ENCODE measurements at places on chromosomes 7 and 10. TPM values are rescaled to one million over a fixed set of nuclear protein-coding genes. Genes with fewer than 3 reads are reported as not detected.

- no peak overlapping the region for H3K27ac ChIP-seq
- H3K36me3 ChIP-seq: peaks cover 59% of the 10 kb centered on the region
- H3K4me3 ChIP-seq: no peak overlapping the region
- no peak for DNase-seq
- H3K4me1 ChIP-seq: peaks cover 3% of the 10 kb centered on the region
These were observed 67.3 kb downstream of the SPDYE5 start for GRCh38 chr7:75559355-75559975.

DNA sequence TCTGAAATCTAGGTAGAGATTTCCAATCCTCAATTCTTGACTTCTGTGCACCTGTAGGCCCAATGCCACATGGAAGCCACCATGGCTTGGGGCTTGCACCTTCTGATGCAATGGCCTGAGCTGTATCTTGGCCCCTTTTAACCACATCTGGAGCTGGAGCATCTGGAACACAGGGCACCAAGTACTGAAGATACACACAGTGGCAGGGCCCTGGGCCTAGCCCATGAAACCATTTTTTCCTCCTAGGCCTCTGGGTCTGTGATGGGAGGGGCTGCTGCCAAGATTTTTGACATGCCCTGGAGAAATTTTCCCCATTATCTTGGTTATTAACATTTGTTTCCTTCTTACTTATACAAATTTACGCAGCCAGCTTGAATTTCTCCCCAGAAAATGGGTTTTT is 39.1 kb downstream of the GCC1 start:
- no peak for DNase-seq
- peaks cover 5% of the 10 kb centered on the region for H3K36me3 ChIP-seq
- peaks cover 15% of the 10 kb centered on the region for H3K27me3 ChIP-seq
- H3K4me3 ChIP-seq: no peak overlapping the region

- H3K4me1 ChIP-seq: no peaks in the 10 kb centered on the region
- peaks cover 8% of the 10 kb centered on the region for H3K27me3 ChIP-seq
- no peak overlapping the region for H3K27ac ChIP-seq
- DNase-seq: no peak
- H3K4me3 ChIP-seq: no peak overlapping the region
These were observed 448.2 kb upstream of the AUTS2 start for GRCh38 chr7:69149804-69150782.

DNA sequence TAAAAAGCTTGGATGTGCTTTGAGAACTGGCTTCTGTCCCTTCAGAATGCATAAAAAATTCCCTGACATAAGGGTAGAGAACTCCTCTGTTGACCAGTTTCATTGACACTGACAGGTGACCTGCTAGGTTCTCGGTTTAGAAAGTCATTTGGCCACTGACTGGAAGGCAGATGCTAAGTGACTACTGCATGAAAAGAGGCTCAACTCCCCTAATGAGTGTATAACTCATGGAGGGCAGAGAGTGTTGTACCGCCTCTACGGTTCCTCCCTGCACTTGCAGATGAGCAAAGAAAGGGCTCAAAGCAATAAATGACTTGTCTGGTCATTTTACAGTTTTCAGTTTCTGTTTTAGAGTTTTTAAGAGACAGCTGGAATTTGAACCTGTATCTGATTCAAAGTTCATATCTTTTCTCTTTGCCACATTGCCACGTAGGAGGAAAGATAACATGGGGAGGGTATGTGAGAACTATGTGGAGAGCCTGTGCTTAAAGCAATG is 2.9 kb upstream of the FGL2 start:
- no peaks in the 10 kb centered on the region for H3K27me3 ChIP-seq
- no peak overlapping the region for H3K4me3 ChIP-seq
- H3K4me1 ChIP-seq: peaks cover 8% of the 10 kb centered on the region
- H3K36me3 ChIP-seq: peaks cover 2% of the 10 kb centered on the region

DNA sequence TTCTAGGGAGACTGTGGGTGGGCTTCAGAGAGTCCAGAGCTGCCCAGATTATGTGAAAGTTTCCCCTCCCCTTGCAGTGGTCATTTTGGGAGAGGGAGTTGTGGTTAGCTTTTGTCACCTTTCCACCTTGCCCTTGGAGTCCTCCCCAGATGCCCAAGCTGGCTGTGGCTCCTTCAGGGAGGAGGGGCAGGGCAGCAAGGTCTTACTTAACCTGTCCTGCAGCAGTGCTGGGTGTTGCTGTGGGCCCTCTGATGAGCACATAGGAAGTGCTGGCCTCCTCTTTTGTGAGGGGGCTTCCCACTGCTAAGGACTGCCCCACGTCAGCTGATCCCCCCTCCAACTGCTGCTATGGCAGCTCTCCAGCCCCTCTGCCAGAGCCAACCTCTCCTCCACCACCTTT is 17.6 kb upstream of the AQP1 start:
- peaks cover 21% of the 10 kb centered on the region for H3K27me3 ChIP-seq
- H3K27ac ChIP-seq: no peak overlapping the region

The UCMA gene
- not detected for total RNA-seq

DNA sequence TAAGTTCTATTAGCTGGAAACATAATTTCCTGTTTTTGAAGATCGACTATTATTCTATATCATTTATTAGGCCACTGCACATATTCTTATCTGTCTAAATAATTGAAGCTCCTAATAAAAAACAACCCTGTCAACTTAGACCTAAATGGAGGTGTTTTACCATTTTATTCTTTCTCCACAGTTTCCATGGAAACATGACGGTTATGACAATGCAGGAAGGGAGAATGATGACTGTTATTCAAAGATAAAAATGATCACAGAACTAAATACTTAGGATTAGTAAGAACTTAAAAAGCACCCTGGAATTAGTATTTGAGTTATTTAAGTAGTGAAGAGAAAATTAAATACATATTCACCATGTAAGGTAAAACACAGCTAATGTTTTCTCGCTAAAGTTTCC is 119.9 kb upstream of the DKK1 start:
- H3K4me1 ChIP-seq: peaks cover 3% of the 10 kb centered on the region
- no peak overlapping the region for H3K27ac ChIP-seq
- no peak for DNase-seq
- no peaks in the 10 kb centered on the region for H3K36me3 ChIP-seq
- no peaks in the 10 kb centered on the region for H3K27me3 ChIP-seq

The MYO1G gene
- total RNA-seq: 0.05 TPM

DNA sequence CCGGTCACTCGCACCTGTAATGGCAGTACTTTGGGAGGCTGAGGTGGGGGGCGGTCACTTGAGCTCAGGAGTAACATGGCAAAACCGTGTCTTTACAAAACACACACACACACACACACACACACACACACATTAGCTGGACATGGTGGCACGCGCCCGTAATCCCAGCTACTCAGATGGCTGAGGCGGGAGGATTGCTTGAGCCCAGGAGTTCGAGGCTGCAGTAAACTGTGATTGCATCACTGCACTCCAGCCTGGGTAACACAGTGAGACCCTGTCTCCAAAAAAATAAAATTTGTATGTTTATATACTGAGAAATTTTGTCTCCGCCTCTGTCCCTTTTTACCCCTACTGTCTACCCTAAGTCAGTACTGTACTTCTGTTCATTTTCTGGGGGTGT is 86.6 kb downstream of the CUX1 start:
- H3K4me3 ChIP-seq: no peak overlapping the region
- H3K4me1 ChIP-seq: peaks cover 33% of the 10 kb centered on the region
- no peaks in the 10 kb centered on the region for H3K36me3 ChIP-seq
- H3K27me3 ChIP-seq: no peaks in the 10 kb centered on the region

- peaks cover 29% of the 10 kb centered on the region for H3K4me1 ChIP-seq
- H3K27me3 ChIP-seq: no peaks in the 10 kb centered on the region
- no peak for DNase-seq
These were observed 471 bp upstream of the TOMM7 start for GRCh38 chr7:22823142-22823497.

DNA sequence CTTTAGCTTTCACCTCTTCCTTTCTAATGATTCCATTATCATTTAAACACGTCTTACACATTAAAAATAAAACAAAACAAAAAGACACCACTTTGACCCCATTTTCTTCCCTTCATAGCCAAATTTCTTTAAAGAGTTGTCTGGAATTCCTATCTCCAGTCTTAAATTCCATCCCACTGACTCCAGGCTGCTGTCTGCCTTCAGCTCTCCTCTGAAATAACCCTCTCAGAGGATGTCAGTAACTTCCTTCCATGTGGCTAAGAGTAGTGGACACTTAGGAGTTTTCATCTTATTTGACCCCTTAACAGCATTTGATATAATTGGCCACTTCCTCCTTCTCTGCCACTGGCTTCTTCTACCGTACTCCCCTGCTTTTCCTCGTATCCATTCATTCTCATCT is 69.6 kb upstream of the MKX start:
- peaks cover 7% of the 10 kb centered on the region for H3K4me1 ChIP-seq
- no peak overlapping the region for H3K27ac ChIP-seq
- H3K27me3 ChIP-seq: no peaks in the 10 kb centered on the region
- H3K4me3 ChIP-seq: no peak overlapping the region
- H3K36me3 ChIP-seq: no peaks in the 10 kb centered on the region

- H3K36me3 ChIP-seq: peaks cover 17% of the 10 kb centered on the region
- no peak overlapping the region for H3K27ac ChIP-seq
- no peaks in the 10 kb centered on the region for H3K27me3 ChIP-seq
- peaks cover 19% of the 10 kb centered on the region for H3K4me1 ChIP-seq
These were observed 34.5 kb downstream of the FAM25A start for GRCh38 chr10:87054373-87055295.

DNA sequence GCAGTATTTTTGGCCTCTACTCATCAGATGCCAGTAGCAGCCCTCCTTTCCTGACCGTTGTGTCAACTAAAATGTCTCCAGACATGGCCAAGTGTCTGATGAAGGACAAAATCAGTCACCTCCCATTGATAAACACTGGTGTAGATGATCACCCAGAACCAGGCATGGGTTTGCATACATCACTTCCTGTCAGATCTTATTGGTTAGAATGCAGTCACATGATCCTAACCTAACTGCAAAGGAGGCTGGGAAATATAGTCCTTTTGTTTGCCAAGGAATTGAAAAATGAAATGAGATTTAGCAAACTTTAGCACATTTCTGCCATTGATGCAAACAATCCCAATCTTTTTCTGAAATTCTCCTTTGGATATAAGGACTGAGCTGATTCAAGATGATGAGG is 141.4 kb downstream of the BUB3 start:
- no peaks in the 10 kb centered on the region for H3K4me1 ChIP-seq
- H3K27ac ChIP-seq: no peak overlapping the region
- no peak for DNase-seq
- H3K27me3 ChIP-seq: no peaks in the 10 kb centered on the region
- H3K36me3 ChIP-seq: no peaks in the 10 kb centered on the region
- no peak overlapping the region for H3K4me3 ChIP-seq

- no peak overlapping the region for H3K27ac ChIP-seq
- no peak for DNase-seq
- H3K4me1 ChIP-seq: peaks cover 3% of the 10 kb centered on the region
- H3K4me3 ChIP-seq: no peak overlapping the region
These were observed 79.6 kb upstream of the KAT6B start for GRCh38 chr10:74746813-74747212.

- peaks cover 38% of the 10 kb centered on the region for H3K4me1 ChIP-seq
- peak overlapping the region; percentile 34 for H3K4me3 ChIP-seq
- DNase-seq: peak; percentile 93
- H3K36me3 ChIP-seq: peaks cover 2% of the 10 kb centered on the region
- peak overlapping the region; percentile 85 for H3K27ac ChIP-seq
- no peaks in the 10 kb centered on the region for H3K27me3 ChIP-seq
These were observed 74.3 kb downstream of the SAMD9 start for GRCh38 chr7:93043385-93043985.

GRCh38 chr7:121049028-121049791 is 60.7 kb downstream of the CPED1 start:
- peaks cover 2% of the 10 kb centered on the region for H3K36me3 ChIP-seq
- no peaks in the 10 kb centered on the region for H3K27me3 ChIP-seq
- no peak overlapping the region for H3K27ac ChIP-seq

DNA sequence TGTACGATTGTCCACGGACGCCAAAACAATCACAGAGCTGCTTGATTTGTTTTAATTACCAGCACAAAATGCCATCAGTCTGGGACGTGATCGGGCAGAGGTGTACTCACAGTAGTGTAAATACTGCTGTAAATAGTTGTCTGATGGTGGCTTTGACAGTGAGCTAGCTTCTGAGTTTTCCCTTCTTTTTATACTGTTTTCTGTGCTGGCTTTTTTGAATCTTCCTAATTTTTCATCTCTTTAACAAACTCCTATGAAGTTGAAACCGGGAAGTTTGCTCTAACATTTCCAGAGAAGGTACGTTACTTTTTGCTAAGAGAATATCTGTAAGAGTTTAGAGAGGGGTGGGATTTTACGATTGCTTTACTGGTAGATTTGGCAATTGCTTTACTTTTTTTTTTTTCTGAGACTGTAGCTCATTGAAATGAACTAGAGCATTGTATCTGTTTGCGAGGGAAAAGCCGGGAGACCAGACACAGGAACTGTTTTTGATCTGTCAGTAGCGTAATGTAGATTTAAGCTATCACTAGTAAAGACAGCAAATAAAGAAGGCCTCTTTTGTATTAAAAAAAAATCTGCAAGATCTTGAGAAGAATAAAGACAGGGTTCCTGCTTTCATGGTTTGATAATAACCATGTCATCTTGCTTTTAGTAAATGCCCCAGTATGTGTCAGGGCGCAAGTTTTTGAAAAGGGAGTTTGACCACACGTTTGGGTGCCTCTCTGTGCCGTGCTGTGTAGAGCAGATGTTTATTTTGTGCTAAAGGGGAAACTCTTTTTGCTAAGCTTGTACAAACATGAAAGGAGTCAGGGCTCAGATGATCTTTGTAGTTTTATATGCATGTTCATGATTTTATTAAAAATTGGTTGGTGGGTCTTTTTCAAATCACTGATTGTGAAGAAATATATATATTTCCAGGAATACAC is 712 bp downstream of the FOXP2 start:
- H3K27ac ChIP-seq: no peak overlapping the region
- H3K4me3 ChIP-seq: no peak overlapping the region
- no peaks in the 10 kb centered on the region for H3K27me3 ChIP-seq
- H3K4me1 ChIP-seq: peaks cover 24% of the 10 kb centered on the region
- DNase-seq: no peak
